ENCODE measurements at places on chromosomes 12 and 14. TPM values are rescaled to one million over a fixed set of nuclear protein-coding genes. Genes with fewer than 3 reads are reported as not detected.

VPS29 gene
- total RNA-seq, result 104 TPM

DNA sequence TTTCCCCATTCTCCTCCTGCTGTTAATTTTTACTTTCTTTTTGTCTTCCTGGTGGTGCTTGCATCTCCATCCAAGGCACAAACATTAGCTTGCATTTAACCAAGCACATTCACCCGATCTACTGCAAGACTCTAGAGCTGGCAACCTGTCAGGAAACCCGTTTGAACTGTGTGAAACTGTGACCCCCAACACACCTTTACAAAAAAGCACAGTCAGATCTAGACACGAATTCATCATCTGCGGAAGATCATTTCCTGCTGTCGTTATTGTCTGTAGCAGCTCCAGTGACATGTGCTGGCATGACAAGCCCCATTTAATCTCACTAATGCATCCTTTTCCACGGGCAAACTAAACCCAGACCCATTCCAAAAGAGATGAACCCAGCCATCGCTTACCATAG lies 340.5 kb downstream of the VRK1 start:
- peak; percentile 10 for DNase-seq
- H3K4me3 ChIP-seq, result no peak overlapping the region
- peak overlapping the region; percentile 55 for H3K27ac ChIP-seq
- H3K27me3 ChIP-seq, result no peaks in the 10 kb centered on the region
- H3K36me3 ChIP-seq, result peaks cover 5% of the 10 kb centered on the region

VRTN gene
- not detected for total RNA-seq

DNA sequence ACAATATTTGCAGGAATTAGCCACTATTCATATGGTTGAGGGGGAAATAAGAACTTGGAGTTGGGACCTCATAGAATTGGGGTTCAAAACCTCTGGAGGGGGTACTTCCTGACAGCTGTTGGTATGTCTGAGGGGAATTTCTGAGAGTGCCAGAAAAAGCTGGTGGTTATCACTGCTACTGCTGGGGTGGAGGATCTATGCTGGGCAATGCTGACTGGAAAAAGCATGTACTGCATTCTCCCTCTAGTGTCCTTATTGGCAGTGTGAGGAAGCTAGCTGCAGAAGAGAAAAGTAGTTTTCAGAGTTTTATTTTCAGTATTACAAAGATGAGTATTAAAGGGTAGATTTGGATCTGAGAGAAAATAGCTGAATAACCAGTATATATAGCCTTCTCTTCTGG lies 88.8 kb downstream of the FUT8 start:
- H3K36me3 ChIP-seq, result peaks cover 2% of the 10 kb centered on the region
- H3K4me1 ChIP-seq, result peaks cover 47% of the 10 kb centered on the region
- peak overlapping the region; percentile 6 for H3K27ac ChIP-seq
- no peak overlapping the region for H3K4me3 ChIP-seq
- no peaks in the 10 kb centered on the region for H3K27me3 ChIP-seq

GRCh38 chr14:29321646-29322045 lies 555.1 kb downstream of the FOXG1 start:
- no peak overlapping the region for H3K4me3 ChIP-seq
- DNase-seq, result no peak
- no peak overlapping the region for H3K27ac ChIP-seq
- H3K4me1 ChIP-seq, result no peaks in the 10 kb centered on the region

NAV3 gene
- total RNA-seq, result not detected

GRCh38 chr12:18461758-18462157 lies 200.4 kb downstream of the PIK3C2G start:
- H3K27me3 ChIP-seq, result no peaks in the 10 kb centered on the region
- no peak for DNase-seq
- H3K36me3 ChIP-seq, result no peaks in the 10 kb centered on the region

C12orf43 gene
- total RNA-seq, result 13.7 TPM

DNA sequence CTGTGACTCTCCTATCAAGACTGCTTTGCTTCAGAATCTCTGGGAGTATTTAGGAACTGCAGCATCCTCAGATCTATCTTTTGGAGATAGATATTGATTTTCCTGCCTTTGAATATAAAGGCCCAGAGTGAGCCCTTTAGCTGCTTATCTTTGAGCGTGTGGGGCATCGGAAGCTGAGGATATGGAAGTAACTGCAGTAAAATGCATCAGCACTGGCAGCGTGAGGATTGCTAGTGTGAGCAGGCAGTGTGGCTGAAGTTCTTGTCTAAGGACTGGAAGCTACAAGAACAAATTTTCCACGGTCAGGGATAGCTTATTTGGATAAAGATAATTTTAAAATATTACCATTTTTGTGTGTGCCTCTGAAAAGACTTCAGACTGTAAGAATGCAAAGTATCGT lies 474.7 kb downstream of the NPAS3 start:
- H3K36me3 ChIP-seq, result no peaks in the 10 kb centered on the region
- H3K4me1 ChIP-seq, result no peaks in the 10 kb centered on the region
- H3K4me3 ChIP-seq, result no peak overlapping the region
- no peak overlapping the region for H3K27ac ChIP-seq

DNA sequence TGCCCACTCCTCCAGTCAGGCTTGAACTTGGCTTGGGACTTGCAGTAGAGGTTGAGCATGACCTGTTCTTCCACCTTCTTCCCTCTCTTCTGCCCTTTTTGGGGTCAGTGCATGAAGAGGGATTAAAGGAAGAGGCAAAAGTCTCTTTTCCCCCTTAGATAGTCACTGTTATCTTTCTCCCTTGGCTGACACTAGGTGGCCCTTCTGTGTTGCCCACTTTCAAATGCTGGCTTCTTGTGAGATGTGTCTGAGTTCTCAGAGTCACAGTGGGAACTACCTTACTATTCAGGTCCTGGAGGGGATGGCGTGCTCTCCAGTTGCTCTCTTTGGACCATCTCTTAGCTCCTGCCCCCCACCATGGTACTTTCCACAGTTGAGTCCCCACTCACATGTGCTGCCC lies 73.6 kb downstream of the GPR65 start:
- no peak for DNase-seq
- no peaks in the 10 kb centered on the region for H3K36me3 ChIP-seq
- H3K27ac ChIP-seq, result no peak overlapping the region

DNA sequence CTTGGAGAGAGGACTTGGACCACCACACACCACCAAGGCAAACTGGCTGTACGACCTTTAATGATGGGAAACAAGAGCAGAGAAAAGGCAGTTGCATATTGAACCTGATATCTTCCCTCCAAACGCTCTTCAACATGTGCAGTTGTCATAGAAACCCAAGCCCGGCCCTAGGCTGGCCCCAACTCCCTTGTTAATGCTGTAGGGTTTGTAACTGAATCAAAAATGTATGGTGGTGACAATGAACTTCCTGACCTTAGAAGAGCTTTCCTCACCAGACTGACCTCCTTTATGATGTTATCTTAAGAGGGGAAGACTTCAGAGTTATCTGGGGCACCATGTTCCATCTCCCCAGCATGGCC lies 12.3 kb downstream of the APOLD1 start:
- peaks cover 16% of the 10 kb centered on the region for H3K4me1 ChIP-seq
- no peak overlapping the region for H3K4me3 ChIP-seq
- H3K27me3 ChIP-seq, result no peaks in the 10 kb centered on the region
- H3K36me3 ChIP-seq, result no peaks in the 10 kb centered on the region

DNA sequence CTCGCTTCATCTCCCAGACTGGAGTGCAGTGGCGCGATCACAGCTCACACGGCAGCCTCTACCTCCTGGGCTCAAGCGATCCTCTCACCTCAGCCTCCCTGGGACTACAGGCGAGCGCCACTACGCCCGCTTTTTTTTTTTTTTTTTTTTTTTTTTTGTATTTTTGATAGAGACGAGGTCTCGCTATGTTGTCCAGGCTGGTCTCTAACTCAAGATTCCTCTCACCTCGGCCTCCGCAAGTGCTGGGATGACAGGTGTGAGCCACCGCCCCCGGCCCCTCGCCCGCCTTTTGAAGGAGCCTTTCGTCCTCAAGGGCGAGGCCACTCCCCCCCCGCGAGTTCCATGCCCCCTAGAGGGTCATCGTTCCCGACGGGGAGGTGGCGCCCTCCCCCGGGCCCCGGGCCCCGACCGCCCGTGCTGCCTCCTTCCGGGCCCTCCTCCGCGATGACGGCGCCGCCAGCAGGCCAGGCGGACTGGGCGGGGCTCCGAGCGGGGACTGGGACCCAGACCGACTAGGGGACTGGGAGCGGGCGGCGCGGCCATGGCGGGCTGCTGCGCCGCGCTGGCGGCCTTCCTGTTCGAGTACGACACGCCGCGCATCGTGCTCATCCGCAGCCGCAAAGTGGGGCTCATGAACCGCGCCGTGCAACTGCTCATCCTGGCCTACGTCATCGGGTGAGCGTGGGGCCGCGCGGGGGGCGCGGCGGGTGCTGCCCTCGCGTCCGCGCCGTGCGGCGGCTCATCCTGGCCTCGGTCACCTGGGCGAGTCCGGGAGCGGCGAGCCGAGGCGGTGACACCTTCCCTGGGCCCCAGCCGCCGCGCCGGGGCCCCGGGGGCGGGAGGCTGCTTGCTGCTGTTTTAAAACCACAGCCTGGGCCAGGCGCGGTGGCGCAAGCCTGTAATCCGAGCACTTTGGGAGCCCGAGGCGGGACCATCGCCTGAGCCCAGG lies at the start of gene P2RX4:
TSS of gene P2RX4 (plus strand) at position 506 of the 949 bp plus-strand sequence. CDS start at position 542, 36 bp downstream.
- peak within 1 kb of the TSS; percentile 85 for H3K27ac ChIP-seq
- H3K36me3 ChIP-seq, result no peaks in the 10 kb centered on the region
- H3K27me3 ChIP-seq, result no peaks in the 10 kb centered on the region
- H3K4me3 ChIP-seq, result peak within 1 kb of the TSS; percentile 88
- DNase-seq, result peak; percentile 94

TEX52 gene
- total RNA-seq, result 0.48 TPM

ARF3 gene
- 96.5 TPM for total RNA-seq

GRCh38 chr14:21258005-21258888 lies 11.0 kb downstream of the HNRNPC start:
- DNase-seq, result no peak
- peak overlapping the region; percentile 86 for H3K27ac ChIP-seq
- peak overlapping the region; percentile 91 for H3K4me3 ChIP-seq
- no peaks in the 10 kb centered on the region for H3K27me3 ChIP-seq
